Activated naive CD4-positive, alpha-beta T cell treated with Interleukin-2 at 50 U/mL for 16 hours (primary cell): ENCODE measurements at places on chromosomes 1 and 21.

- no peak for DNase-seq
Observed at GRCh38 chr1:245876586-245876985, 630.5 kb downstream of the SMYD3 start.

DNA sequence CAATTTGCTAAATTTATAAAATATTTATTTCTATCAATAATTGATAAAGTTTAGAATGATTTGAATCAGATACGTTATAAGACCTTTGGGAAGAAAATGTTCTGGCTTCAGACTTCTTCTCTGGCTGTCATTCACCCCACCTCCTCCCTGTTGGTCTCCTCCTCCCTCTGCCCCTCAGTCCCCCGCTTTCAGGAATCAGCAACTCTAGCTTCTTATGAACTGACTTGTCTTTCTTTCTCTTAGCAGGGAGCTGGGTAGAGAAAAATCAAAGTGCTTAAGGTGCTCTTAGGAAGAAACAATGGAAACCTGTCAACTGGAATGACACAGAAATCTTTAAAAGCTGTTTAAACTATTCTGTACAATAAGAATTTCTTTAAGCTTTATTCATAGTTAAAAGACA, 71.3 kb upstream of the ETV3 start:
- no peak for DNase-seq

GRCh38 chr1:155952505-155952890, 11.1 kb downstream of the RXFP4 start:
- DNase-seq, result no peak

- peak; percentile 7 for DNase-seq
Observed at GRCh38 chr1:91684481-91685196, 184.0 kb downstream of the CDC7 start.

DNA sequence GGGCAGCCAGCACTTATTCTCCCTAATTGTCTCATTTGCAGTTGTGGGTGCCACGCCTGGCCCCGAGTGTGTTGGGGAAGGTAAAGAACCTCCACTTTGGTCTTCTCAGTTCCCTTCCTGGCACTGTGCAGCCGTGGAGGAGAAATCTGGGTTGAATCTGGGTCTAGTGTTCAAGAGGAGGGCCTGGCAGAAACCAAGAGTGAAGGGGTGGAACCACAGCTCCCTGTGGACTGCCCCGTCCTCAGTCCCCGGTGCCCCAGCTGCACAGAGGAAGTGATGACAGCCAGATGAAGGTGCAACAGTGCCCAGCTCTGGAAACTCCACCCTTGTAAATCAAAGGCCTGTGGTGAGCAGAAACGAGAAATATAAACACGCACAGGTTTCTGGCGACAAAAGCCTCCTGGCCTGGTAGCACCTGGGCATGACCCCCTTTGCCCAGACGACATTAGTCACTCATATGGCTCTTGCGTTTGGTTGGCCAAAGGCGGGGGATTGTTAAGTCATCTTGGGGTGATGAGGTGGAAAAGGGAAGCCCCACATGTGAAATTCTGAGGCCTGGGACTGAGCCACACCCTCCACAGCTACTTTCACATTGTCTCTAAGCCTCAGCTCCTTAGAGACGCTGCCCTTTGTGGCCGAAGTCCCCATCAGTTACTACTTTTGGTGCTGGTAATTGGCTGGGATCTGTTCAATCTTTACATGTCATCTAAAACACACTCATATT, 4.2 kb upstream of the ECE1 start:
- DNase-seq, result peak; percentile 89

- DNase-seq, result no peak
Observed at GRCh38 chr1:178704833-178705232, 20.2 kb upstream of the RALGPS2 start.

GRCh38 chr1:237084341-237085077, 42.5 kb downstream of the RYR2 start:
- no peak for DNase-seq
